ENCODE measurements at places on chromosomes 6 and 20.

DNA sequence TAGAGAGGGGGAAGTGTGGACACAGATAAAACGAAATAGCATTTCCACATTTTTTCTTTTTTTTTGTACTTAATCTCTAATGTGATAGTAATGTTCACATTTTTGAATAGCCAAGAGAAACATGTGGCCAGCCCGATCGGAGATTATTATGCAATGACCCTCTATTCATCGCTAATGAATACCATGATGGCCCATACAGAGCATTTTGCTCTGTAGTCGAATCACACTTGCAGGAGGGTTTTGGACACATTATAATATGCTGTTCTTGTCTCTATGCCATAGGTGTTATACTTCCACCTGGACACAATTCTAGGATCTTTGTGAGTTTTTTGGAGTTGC lies 60.1 kb downstream of the MTHFD1L start:
- no peak for DNase-seq

GRCh38 chr6:14425805-14426204 lies 308.2 kb downstream of the CD83 start:
- DNase-seq: no peak

DNA sequence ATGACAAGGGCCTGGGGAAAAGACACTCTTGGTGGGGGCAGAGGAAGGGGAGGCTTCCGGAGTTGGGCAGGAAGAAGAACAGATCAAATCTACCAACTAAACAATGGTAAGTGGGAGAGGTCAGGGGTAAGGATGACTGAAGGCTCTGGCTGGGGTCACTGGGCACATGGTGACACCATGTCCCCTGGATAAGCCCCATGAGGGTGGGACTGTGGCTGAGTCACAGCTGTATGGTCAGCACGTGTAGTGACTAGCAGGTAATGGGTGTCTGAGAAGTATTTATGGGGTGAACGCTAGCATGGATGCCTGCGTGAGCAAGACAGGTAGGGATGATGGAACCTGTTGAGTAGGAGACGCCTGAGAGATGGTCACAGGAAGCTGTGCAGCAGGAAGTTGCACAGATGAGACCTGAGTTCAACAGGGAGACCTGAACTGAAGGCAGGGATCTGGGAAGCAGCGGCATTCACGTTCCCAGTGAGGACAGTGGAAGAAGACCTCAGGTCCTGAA lies 64.5 kb upstream of the SNX9 start:
- no peak for DNase-seq

DNA sequence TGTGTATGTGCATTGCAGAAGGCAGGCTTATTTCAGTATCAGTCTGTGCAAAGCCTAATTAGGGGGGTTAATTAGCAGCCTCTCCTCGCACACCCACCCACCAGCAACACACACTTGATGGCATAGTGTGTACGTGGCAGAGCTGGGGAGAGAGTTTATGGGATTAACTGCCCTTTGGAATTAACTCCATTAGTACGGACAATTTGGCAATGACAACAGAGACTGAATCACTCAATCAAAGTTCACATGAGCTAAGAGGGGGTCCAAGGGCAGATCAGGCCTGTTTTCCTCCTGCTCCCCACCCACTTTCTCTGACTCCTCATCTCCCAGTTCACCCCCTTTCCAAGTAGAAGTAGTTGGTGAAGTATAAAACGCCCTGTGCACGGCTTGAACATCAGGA lies 69.5 kb downstream of the LRFN2 start:
- no peak for DNase-seq

- no peak for DNase-seq
These were observed 50.3 kb upstream of the GFRAL start for GRCh38 chr6:55276745-55277530.

DNA sequence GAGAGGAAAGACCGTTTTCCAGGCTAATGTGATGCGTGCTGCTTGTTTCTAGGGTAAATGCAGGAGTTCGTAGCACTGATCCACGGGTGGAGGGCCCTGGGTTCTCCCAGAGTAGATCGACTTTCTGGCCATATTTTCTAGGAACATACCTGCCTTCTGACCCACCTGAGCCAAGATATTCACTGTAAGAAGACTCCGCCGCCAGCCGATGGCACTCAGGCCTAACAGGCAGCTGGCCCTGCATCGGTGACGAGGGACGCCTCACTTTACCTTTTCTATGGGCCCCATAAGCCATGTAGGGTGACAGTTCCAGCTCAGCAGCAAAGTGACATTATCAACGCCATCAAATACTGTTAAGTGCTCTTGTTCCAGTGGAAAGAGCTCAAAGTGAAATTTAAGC lies 30.2 kb upstream of the FRMD1 start:
- no peak for DNase-seq

DNA sequence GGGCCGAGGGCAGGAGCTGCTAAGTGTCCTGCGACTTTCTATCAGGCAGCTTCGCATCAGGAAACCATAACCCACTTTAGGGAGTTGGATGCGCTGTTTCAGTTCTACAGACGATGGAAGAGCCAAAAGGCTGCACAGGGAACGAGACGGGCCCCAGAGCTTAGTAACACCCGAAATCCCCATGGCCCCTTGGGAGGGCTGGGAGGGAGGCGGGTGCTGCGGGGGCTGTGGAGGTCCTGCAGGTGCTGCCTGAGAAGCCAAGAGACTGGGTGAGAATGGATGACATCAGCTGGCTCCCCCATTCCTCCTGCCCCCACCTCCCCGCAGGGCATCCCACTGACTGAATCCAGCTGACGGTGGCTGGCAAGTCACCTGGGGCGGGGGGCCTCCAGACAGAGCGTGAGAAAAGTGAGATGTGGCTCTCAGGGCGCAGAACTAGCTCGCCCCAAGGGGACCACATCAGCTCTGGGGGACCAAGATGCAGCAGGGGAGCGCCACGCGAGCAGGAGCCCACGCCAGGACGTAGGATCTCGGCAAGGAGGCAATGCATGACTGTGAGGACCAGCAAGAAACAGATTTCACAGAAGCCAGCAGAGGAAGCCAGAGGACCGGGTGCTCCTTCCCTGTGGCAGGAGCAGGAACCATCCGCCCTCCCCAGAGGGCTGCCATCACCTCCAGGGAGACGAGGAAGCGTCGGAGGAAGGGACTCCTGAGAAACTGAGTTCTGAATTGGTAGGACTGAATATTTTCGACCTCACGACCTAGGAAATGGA lies 36.8 kb downstream of the PNLDC1 start:
- DNase-seq: no peak

- no peak for DNase-seq
These were observed 38.9 kb upstream of the NKX2-4 start for GRCh38 chr20:21436205-21436604.

- no peak for DNase-seq
These were observed 129.4 kb upstream of the RIN2 start for GRCh38 chr20:19628570-19629134.

- no peak for DNase-seq
These were observed 98.7 kb downstream of the SHLD1 start for GRCh38 chr20:5848711-5849505.

GRCh38 chr6:142551274-142551811 lies 249.5 kb downstream of the ADGRG6 start:
- no peak for DNase-seq

GRCh38 chr6:12269110-12269509 lies 21.1 kb upstream of the EDN1 start:
- no peak for DNase-seq

DNA sequence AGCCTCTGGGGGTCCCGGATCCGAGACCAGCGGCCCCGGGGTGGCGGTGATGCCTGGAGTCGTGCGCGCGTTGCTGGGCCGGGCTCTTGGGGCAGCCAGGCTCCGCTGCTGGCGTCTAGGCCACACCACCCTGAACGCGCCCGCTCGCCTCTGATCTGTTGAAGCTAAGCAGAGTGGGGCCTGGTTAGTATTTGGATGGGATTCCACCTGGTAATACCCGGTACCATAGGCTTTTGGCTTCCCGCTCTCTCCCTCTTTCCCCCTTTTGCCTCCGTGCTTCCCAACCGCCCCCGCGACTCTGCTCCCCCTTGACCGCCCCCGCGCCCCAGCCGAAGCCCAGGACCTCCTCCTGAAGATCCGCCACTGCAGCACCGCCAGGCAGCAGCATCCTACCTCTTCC lies 1383.5 kb upstream of the DEFB115 start:
- DNase-seq: no peak

DNA sequence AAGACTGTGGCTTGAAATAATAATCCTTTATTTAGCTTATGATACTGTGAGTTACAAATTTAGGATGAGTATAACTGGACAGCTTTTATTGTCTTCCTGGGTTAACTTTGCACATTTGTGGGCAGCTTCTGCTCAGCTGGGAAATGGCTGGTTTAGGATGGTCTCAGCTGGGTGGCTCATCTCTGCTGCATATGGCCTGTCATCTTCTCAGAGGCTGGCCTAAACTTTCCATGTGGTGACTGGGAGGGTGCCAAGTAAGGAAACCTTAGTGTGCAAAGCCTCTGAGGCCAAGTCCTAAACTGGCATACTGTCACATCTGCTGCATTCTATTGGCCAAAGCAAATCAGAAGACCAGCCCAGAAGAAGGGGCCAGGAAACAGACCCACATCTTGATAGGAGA lies 40.2 kb downstream of the BTBD3 start:
- no peak for DNase-seq

DNA sequence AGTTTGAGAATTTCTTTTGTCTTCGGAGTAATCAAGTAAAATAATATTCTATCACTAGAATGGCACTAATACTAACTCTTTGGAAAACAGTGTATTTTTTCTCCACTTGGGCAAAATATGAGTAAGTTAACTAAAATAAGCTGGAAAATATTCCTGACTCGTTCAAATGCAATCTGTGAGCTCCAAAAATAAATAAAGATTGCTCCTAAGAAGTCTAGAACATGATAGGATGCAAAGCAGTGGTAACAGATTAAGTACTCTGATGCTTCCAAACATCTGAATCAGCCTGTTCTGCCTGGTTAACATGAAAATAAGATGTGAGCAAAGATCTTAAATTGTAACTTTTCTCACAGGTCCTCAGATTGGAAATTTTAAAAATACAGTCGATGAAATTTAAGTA lies 285.1 kb upstream of the ID4 start:
- DNase-seq: no peak

GRCh38 chr6:52494298-52495072 lies 74.3 kb downstream of the EFHC1 start:
- DNase-seq: no peak

GRCh38 chr6:165573671-165574070 lies 89.4 kb downstream of the PDE10A start:
- no peak for DNase-seq

DNA sequence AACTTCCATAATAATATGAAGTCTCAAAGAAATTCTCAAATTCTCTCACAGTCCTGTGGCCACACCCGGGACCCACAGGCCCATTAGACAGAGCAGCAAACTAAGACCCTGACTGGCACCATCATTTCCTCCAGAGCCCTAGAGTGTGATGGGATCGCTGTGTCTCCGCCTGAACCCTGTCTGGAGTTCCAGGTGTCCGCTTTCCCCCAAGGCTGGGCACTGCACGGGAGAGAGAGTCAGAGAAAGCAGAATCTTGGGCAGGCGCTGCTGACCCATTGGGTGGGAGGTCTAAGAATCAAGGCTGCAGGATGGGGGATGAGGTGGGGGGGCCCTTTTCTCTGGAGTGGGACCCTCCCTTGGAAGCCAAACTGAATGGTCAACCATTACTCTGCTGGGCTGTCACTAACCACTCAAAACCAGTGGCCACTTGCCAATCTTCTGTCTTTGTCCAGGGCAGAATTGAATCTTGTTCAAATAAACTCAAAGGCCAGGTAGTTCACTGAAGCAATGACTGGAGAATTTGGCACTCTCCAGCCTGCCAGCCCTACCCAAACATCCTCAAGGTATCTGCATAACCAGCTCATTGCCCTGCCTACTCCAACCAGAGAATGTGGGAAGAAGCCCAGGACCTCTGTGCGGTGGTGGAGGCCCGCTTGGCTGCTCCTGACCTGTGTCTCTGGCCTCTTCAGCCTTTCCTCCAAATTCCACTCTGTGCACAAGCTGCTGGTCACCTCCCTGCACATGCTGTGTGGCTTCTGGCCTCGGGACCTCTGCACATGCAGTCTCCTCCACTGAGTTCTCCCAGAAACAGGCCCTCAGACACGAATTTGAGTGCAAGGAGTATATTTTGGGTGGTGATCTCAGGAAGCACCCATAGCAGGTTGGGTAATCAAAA lies 141.1 kb downstream of the CEBPB start:
- no peak for DNase-seq

GRCh38 chr6:7765575-7766325 lies 39.9 kb downstream of the BMP6 start:
- DNase-seq: no peak

GRCh38 chr6:169832247-169832948 lies 81.0 kb downstream of the ERMARD start:
- DNase-seq: no peak

All from stimulated activated CD4-positive, alpha-beta T cell treated with anti-CD3 and anti-CD28 coated beads, Interleukin-1b, Interleukin-23, amount 100 ng/mL, for 1 hour (primary cell).